ENCODE measurements at places on chromosomes 11 and 22.

DNA sequence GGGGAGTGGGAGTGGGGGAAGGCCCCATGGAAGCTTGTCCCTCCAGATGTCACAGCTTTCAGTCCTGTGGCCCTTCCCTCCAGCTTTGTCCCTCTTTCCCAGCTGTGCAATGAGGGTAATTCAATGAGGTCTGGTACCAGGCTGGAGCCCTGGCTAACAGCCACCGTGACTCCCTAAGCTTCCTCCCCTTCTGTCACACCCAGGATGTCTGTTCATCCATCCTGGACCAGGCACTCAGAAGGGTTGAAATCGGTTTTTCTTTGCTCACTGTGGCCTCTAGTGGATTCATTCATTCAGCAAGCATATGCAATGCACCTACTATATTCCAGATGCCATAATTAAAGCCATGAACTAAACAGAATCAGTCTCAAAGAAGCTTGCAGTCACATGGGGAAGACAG lies 38.7 kb downstream of the SYT13 start:
- DNase-seq: no peak

DNA sequence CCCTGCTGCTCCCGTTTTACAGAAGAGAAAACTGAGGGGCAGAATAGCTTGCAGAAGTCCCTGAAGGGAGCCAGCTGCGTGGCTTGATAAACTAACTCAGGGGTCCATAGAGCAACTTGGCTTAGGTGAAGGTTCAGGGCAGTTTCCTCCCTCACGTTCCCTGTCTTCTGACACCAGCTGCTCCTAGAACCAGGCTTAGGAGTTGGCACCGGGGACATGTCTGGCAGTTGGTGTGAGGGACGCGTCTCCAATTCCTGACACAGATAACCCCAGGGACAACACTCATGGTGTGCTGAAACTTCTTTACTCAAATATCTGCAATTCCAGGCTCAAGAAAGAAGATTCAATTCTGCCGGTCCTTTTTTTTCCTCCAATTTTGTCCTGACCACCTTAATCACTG lies 85.7 kb downstream of the DSCAML1 start:
- no peak for DNase-seq

GRCh38 chr22:42664976-42665831 lies 16.0 kb upstream of the CYB5R3 start:
- no peak for DNase-seq

GRCh38 chr11:116225236-116225635 lies 547.6 kb downstream of the BUD13 start:
- DNase-seq: no peak

Measured in fibroblast of the conjunctiva (primary cell).